ENCODE measurements at places on chromosomes 2 and 18.
A peak's percentile ranks its signal among the peaks of the same experiment; 100 is the strongest.

GRCh38 chr2:234861841-234862735 is 89.7 kb upstream of the SH3BP4 start:
- DNase-seq = peak; percentile 60

DNA sequence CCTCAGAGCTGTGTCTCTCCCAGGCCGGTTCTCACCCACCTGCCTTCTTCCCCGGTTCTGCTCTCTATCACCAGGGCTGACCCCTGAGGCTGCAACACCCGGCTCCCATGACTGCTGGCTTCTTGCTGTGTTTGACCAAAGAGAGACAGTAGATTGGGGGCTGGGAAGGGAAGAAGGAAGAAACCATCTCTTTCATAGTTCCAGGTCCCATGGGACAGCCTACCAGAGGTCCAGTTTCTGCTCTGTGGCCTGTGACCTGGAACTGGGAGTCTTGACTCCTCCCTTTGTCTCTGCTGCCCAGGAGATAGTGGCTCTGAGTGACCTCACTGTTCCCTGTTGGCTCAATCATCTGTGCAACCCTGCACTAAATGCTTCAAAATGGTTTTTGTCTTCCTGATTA is 38.1 kb downstream of the ALPK2 start:
- peak; percentile 44 for DNase-seq

DNA sequence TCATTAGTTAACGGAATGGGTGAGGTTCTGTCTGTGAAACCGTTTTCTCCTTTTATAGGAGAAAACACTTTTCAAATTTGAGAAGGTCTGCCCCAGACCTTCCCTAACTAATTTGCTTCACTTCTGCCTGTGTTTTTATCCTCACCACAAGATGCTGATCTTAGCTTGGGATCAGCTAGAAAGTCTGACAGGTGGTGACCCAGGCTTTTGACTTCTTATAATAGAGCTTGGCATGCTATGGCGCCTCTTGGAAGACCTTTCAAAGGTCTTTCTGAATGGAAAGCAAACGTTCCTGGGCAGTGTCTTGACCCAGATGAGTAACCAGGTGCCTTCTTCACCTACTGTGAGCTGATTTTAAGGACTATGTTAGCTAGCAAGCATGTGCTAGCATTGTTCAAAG is 91.4 kb downstream of the LYPD6 start:
- DNase-seq = no peak

DNA sequence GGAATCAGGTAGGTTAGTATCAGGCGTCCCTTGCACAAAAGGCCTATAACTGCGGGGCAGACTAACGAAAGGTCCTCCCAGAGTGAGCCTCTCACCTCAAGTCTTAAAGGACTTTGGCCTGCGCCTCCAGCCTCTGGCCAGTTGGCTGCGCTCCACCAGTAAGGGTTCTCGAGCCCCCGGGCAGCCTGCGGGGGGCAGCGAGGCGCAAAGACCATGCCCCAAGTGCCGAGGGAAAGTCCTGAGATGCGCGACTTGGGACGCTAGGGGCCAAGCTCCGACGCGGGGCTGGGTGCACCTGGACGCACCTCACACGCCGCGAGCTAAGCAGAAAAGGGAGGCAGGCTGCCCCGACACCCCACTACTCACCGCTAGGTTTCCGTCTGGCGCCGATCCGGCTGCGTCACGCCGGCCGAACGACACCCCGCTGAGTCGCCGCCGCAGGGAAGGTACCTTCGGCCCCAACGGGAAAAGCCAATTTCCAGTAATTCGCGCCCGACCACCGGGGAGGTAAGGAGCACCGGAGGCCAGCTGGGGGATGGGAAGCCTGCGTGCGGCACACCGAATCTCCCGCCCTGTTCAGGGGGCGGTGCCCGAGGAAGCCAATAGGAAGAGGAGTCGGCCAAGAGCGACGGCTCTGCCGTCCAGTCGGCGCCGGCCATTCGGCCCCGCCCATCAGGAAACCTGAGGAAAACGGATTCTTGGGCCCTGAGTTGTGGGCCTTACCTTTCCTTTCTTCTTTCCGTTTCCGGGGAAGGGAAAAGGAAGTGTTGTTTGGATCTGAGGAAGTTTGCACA is at the start of gene ORC2:
TSS of gene ORC2 (minus strand) at position 537 of the 794 bp plus-strand sequence. CDS start 5,537 bp downstream, outside the sequence.
- DNase-seq = peak; percentile 98

GRCh38 chr18:58980991-58981390 is 116.3 kb downstream of the ZNF532 start:
- no peak for DNase-seq

DNA sequence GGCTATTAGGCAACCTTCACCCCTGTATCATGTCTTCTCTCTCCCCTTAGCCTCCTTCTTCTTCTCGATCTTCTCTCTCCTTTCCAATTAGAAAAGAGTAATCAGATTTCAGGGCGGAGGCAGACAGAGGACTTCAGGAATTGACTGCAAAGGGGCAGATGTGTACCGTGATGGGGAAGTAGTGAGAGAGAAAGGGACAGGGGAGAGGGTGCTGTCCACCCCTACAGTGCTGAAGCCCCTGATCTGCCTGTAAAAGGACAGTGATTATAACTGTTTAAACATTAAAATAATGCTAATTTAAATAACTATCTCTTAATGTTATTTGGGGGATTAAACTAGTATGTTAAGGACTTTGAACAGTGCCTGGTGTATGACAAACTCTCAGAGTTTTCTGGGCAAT is 178.5 kb downstream of the ACTR3 start:
- peak; percentile 39 for DNase-seq

DNA sequence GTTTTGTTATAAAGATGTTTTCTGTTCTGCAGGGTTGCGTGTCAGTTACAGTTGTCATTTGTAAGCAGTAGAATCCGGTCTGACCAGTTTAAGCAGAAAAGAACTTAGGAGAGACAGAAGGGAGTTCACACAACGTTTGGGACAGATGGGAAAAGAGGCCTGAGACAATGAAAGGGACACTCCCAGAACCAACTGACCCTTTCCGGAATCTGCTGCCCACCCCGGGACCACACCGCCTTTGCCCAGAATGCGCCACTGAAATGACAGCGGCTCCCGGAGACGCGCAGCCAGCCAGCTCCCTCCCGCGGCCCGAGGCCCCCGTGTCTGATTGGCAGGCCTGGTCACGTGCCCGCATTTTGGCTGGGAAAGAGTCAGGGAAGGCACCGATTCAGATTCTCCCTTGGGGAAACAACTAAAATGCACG is 244.6 kb downstream of the BCL2 start:
- peak; percentile 86 for DNase-seq

DNA sequence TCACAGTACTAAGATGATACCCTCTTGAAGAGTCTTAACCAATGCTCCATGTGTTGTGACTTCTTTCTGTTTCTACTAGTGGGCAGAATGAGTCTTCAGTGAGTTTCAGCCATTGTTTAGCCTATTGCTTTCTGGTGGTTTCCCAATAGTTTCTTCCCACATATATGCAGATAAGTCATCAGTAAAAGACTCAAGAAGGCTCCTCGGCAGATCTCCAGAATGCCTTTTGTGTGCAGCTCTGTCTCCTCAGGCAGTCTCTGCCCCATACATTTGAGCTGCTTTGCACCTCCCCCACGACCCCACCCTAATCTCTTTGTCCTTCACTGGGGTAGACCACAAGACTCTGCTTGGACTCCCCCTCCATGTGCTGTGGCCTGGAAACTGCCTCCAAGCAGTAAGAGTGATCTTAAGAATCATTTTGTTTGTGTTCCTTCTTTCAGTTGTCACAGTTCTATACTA is 71.6 kb upstream of the CHRNA1 start:
- no peak for DNase-seq

- DNase-seq = peak; percentile 55
These were observed 49.7 kb downstream of the CYRIA start for GRCh38 chr2:16615687-16616615.

DNA sequence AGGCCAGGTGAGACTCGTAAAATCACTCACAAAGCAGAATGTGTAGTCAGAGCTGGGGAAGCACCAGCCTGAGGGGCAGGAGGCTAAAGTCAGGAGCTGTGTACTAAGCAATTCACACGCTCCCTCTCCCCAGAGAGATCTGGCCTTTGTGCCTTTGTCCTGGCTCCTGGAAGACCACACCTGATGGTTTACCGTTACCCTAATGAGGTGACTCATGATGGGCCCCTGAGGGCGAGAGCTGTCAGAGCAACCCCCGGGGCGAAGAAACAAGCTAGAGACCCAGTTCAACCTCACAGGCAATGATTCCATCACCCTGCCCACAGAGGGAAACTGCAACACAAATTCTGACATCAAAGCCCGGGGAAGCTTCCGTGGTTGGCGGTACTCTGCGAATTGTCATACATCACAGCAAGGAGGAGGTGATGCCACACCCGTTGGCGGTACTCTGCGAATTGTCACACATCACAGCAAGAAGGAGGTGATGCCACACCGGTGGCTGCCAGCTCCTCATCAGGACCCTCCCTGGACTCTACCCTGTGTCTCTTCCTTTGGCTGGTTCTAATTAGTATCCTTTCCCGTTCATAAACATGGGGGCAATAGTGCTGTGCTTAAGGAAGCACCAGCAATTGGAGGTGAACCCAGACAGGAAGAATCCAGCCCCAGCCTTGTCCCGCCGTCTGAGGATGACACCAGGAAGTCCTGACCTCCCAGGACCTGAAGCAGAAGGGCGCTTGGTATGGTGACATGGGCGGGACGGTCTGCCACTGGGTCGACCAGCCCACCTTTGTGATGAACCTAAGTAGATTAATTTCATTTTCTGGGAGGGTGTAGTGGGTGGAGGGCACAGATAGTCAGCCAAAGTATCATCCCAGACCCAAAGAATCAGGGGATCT is 30.5 kb downstream of the B3GNT7 start:
- DNase-seq = no peak

DNA sequence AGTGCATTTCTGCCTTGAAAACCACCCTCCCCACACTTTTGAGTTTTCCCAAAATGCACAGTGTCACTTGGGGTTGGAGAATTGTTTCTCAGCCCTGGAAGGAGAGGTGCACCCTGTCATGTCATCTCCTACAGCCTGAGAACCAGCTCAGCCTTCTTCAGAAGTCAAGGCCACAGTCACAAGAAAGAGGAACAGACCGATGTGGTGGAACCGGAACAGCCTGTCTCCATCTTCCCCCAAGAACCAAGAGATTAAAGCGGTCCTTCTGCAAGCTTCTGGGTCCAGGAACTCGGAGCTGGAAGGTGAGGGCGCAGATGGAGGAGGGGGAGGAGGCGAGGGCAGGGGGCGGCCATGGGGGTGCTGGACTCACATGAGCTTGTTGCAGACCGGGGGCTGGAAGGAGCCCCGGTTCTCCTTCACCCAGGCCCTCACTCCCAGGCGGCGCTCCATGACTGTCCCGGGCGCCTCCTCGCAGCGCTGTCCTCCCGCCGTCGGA is 248 bp downstream of the HAAO start:
- no peak for DNase-seq

- peak; percentile 56 for DNase-seq
These were observed 49.6 kb downstream of the ODC1 start for GRCh38 chr2:10398496-10398895.

DNA sequence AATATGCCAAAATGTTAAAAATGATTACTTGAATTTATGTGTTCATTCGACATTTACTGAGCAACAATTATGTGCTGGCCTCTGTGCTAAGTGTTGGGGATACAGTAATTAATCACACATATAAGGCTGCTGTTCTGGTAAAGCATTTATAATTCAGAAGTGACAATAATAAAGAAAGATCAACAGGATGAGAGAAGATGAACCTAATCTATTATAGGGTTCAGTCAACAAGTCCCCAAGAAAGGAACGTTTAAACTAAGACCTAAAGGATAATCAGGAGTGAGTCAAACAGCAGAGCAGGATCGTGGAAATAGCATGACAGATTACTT is 60.1 kb upstream of the COX7A2L start:
- DNase-seq = no peak

GRCh38 chr2:1192121-1192520 is 221.1 kb upstream of the TPO start:
- no peak for DNase-seq

GRCh38 chr18:63994783-63995399 is 25.0 kb downstream of the SERPINB8 start:
- peak; percentile 43 for DNase-seq

DNA sequence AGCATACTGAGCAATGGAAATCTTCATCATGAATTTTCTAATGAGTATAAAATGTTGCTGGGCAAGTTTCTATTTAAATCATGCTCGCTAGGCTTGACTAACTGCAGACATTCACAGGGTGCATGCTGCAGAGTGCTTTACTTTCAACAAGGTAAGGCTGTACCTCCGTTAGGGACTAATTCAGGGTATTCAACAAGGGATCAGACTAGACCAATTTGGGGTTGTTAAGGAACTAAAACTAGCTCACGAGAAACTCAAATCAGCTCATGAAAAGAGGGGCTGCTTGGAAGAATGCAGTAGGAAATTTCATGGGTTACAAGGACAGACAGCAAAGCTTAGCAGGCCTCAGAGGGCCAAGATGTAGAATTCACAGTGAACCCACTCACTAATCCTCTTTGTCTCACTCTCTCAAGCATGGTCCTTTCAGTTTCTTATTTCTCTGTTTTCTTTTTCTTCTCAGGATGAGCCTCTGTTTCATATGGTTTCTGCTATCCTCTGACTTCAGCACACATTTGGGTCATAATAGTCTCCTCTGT is 2.2 kb downstream of the MYO3B start:
- no peak for DNase-seq

DNA sequence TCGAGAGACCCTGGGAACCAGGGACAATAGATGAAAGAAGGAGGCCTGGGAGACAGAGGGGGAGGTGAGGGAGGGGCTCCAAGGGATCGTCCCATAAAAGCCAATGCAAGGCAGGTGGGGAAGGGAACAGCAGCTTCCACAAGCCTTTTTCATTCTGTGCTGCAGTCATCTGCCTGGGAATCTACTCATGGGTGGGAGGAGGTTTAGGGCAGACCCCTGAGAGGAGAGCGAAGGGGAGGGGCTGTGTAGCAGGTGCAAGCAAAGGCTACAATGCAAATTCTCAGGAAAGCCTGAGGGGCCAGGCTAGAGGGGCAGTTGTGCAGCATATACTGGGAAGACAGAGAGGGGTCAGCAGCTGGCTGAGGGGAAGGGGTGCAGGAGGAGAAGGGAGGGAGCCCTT is 135.4 kb downstream of the SETBP1 start:
- no peak for DNase-seq

DNA sequence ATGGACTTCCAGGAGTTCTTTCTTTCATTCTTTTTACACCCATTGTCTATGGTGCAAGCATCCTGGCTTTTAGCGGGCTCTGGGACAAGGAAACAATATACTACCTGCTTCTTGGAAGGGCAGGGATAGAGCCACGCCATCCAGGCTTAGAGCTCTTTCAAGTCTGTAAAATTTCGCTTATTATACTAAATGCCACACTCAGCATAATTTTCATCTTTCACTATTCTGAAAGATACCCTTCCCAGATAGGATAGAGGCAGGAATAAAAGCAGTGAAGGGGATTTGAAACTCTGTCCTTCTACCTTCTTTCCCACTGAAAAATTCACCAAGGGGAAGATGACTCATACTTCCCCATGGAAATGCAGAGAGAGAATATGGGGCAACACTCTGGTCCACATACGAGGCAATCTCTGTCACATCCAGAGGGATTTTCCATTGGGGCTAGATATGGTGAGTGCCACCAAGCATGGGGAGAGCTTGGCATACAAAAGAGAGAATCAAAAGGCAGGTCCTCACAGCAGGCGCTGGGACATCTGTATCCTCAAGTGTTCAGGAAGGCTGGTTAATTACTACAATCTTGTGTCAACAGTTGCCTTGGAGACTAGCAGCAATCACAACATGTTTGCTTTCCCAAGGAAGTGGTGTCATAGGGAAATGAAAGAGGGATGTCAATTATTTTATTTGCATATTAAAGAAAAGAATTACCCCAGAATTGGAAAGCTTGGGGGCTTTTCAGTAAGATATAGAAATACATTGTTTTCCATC is 127.6 kb downstream of the TDRD15 start:
- peak; percentile 38 for DNase-seq

Measured in muscle of leg (tissue), 16 donors.